Activated CD8-positive, alpha-beta memory T cell treated with anti-CD3 and anti-CD28 coated beads, Interleukin-2, amount 10 ng/mL, durations not matched to agents 7 days and 5 days (primary cell): ENCODE measurements at places on chromosomes 3 and 15.

GRCh38 chr15:63283126-63283525, 5.7 kb downstream of the APH1B start:
- H3K27me3 ChIP-seq, result no peaks in the 10 kb centered on the region
- H3K4me3 ChIP-seq, result no peak overlapping the region
- DNase-seq, result no peak

GRCh38 chr3:189897406-189897805, 223.3 kb downstream of the P3H2 start:
- no peaks in the 10 kb centered on the region for H3K4me1 ChIP-seq
- peaks cover 3% of the 10 kb centered on the region for H3K27me3 ChIP-seq
- no peaks in the 10 kb centered on the region for H3K36me3 ChIP-seq

DNA sequence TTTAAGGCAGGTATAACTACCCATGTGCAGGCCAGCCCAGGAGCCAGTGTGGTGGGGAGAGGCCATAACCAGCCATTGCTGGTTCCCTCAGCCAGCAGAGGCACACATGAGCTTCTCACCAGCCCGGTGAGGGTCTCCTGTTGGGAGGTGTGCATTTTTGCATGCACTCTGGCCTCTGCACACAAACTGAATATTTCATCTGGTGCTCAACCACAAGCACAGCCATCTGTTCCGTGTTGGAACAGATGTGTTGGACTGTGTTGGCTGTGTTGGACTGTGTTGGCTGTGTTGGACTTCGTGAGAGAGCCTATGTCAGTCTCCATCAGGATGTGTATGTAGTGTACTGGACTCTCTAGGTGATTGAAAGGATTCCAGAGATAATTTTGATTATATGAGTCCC, 67.2 kb downstream of the RPL39L start:
- no peaks in the 10 kb centered on the region for H3K27me3 ChIP-seq
- no peak for DNase-seq
- no peak overlapping the region for H3K27ac ChIP-seq
- peaks cover 51% of the 10 kb centered on the region for H3K36me3 ChIP-seq

- H3K27ac ChIP-seq, result no peak overlapping the region
- no peaks in the 10 kb centered on the region for H3K27me3 ChIP-seq
- no peak overlapping the region for H3K4me3 ChIP-seq
- H3K36me3 ChIP-seq, result no peaks in the 10 kb centered on the region
- no peak for DNase-seq
These were observed 108.7 kb upstream of the UBE2E2 start for GRCh38 chr3:23094412-23094811.

- no peaks in the 10 kb centered on the region for H3K27me3 ChIP-seq
- H3K4me1 ChIP-seq, result peaks cover 57% of the 10 kb centered on the region
- peaks cover 69% of the 10 kb centered on the region for H3K36me3 ChIP-seq
- DNase-seq, result no peak
- H3K27ac ChIP-seq, result peak overlapping the region; percentile 58
These were observed 22.4 kb downstream of the MCTP2 start for GRCh38 chr15:94253742-94254141.

GRCh38 chr15:98826658-98827057, 178.3 kb downstream of the IGF1R start:
- H3K4me3 ChIP-seq, result no peak overlapping the region
- no peak for DNase-seq
- no peak overlapping the region for H3K27ac ChIP-seq
- H3K27me3 ChIP-seq, result no peaks in the 10 kb centered on the region
- peaks cover 16% of the 10 kb centered on the region for H3K36me3 ChIP-seq
- no peaks in the 10 kb centered on the region for H3K4me1 ChIP-seq
